Type B pancreatic cell (in vitro differentiated cells): ENCODE measurements at places on chromosomes 2 and 18. TPM values are rescaled to one million over a fixed set of nuclear protein-coding genes. Genes with fewer than 3 reads are reported as not detected.

DNA sequence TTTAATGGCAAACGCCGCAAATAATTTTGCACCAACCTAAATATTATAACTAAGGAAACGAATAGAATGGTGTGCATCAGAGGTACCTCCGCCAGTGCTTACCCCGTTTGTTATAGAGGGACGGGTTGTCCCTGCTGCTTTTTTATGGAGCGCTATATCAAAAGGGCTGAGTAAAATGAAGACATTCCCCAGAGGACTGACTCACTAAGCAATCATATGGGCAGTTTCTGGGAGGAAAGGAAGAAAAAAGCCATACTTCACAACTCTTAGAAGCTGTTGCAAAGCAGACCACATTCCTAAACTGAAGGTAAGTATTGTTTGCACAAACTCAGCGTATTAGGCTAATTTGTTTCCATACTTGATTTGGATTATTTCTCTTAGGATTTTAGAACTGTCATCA lies 12.9 kb downstream of the ID2 start:
- DNase-seq, result no peak

The GPR45 gene
- not detected in 2 replicates for total RNA-seq

The IL37 gene
- total RNA-seq, result not detected in 2 replicates

The DQX1 gene
- 1.4 and 3.2 TPM in 2 replicates for total RNA-seq

The SATB2 gene
- total RNA-seq, result 3.2 and 19.1 TPM in 2 replicates

The BCL2 gene
- 16.5 and 21.9 TPM in 2 replicates for total RNA-seq
